ENCODE measurements at places on chromosomes 13 and 19.

DNA sequence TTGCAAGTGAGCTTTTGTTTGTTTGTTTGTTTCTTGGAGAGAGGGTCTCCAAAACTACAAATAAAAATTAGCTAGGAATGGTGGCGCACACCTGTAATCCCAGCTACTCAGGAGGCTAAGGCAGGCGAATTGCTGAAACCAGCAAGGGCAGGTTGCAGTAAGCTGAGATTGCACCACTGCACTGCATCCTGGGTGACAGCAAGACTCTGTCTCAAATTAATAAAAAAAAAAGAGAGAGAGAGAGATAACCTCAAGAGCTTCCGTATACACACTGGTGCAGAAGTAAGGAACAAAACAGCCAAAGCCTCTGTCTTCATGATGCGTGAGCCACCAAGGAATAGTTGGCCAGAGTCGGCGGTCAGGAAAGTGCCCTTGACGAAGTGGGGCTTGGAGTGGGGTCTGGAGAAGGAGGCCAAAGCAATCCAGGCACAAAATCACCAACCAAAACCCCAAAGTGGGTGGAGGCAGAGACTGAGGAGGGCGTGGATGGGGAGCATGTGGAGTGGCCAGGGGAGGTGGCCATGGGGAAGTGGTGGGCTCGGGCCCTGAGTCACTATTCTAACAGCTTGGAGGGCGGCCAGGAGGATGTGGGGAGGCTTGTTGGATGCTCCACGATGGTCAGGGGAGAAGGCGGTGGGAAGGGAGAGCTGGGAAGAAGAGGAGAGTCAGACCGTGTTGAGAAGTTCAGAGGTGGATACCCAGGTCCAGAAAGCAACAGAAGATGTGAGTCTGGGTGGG is 21.2 kb upstream of the TOMM40 start:
- no peak for DNase-seq

DNA sequence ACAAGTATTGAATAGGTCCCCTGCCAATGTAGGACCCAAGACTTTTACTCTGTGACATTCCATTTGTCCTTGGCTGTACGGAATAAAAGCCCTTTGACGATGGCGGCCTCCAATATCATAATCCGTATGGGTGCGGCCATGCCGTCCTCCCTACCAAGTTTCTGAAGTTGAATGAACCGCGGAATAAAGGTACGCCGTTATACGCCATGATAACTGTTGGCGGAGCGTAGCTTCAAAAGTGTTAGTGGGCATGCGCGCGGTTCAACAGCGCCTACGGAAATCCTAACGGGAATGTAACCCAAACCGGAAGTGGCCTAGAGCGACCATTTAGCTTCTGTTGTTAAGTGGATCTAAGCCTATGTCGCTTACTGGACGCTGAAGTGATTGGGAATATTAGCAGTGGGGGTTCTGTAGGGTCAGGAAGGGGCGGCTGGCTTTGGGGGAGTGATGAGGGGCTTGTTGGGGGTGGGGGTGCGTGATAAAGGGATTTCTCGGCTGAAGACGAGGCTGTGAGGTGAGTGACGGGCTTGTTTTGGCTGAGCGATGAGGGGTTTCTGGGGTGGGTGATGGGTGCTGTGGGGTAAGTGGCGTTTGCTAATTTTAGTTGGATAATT is at the start of gene ZNF175:
TSS of gene ZNF175 (plus strand) at position 322 of the 614 bp plus-strand sequence. CDS start 2,047 bp downstream, outside the sequence.
- DNase-seq = peak; percentile 94

- DNase-seq = no peak
Measured at GRCh38 chr13:100523411-100523810, 65.2 kb downstream of the GGACT start.

DNA sequence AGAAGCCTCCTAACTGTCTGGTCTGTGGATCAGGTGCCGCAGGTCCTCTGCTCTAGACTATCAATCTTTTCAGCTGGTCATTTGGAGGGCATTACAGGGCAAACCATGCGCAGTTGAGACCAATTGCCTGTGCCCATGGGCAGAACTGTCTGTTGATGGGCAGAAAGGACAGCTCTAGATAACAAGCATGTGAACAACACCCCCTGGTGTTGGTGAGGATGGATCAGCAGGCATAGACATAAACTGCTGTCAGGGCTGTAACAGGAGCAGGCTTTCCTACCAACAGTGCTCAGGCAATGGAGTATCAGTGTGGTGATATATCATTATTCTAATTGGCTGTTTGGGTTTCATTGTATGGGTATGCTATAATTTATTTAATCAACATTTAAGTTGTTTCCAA is 104.7 kb upstream of the KL start:
- DNase-seq = no peak

- no peak for DNase-seq
Measured at GRCh38 chr13:96388598-96388997, 298.7 kb downstream of the HS6ST3 start.

GRCh38 chr13:29572575-29572974 is 22.9 kb downstream of the SLC7A1 start:
- DNase-seq = no peak

- peak; percentile 12 for DNase-seq
Measured at GRCh38 chr13:28753208-28753892, 34.6 kb upstream of the SLC46A3 start.

DNA sequence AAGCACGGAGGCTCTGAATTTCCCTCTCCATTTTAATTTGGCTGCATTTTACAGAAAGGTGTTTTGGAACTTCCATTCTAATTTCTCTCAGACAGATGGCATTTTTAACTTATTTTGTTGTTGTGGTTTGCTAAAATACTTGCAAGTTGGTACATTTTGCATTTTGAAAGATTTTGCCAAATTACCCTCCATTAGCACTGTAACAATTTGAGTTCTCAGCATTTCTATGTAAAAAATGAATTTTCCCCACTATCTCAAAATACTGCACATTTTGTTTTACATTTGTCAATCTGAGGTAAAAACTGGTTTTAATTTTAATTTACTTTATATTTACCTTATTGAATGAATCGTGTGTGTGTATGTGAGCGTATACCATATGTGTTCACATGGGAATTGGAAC is 7.0 kb upstream of the HNRNPL start:
- DNase-seq = no peak

DNA sequence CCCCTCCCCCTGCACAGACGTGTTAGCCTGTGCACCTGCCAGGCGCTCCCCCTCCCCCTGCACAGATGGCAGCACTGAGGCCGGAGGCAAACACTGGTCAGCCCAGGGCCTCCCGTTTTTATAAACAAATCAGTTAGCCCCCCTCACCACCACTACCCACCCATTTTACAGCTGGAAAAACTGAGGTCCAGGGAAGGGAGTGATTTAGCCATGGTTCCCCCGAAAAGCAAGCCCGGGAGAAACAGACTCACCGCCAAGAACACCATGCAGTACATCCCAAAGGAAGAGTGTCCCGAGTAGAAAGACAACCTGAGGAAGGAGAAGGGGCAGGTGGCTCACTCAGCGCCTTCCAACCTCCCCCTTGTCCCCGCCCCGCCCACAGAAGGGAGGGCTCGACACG is 8.7 kb downstream of the PLPP2 start:
- no peak for DNase-seq

DNA sequence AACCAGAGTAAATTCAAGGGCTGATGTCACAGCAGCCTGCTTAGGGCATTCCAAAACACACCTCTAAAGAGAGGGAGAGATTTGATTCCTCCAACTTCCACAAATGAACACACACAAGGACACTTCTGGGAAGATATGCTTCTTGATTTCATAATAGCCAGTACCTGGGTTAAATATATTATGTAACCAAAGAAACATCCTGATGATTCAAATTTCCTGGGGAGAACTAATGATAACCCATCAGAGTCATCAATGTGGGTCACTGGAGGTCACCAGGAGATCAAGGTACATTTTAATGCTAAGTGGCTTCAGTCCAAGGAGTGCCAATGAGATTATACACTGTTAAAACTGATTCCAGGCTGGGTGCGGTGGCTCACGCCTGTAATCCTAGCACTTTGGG is 54.0 kb upstream of the DOCK9 start:
- DNase-seq = no peak

DNA sequence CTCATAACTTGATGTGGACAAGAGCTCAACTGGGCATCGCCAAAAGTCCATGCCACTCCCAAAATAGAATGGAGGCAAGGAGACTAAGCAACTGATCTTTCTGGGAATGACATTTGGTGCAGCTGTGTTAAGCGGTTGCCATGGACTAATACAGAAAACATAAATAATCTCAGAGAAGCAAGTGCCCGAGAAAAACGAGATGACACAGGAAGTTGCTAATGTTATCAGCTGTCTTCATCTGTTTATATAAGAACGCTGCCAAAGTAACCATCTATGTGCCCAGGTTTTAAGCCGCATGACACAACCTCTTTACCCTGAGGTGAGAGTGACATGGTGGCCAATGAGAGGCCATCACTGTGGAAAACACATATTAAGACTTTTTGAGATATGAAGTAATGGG is 54.9 kb upstream of the SACS start:
- no peak for DNase-seq

- DNase-seq = no peak
Measured at GRCh38 chr19:12606796-12607195, 3.8 kb downstream of the ZNF490 start.

GRCh38 chr13:49669735-49670309 is 21.5 kb downstream of the EBPL start:
- no peak for DNase-seq

DNA sequence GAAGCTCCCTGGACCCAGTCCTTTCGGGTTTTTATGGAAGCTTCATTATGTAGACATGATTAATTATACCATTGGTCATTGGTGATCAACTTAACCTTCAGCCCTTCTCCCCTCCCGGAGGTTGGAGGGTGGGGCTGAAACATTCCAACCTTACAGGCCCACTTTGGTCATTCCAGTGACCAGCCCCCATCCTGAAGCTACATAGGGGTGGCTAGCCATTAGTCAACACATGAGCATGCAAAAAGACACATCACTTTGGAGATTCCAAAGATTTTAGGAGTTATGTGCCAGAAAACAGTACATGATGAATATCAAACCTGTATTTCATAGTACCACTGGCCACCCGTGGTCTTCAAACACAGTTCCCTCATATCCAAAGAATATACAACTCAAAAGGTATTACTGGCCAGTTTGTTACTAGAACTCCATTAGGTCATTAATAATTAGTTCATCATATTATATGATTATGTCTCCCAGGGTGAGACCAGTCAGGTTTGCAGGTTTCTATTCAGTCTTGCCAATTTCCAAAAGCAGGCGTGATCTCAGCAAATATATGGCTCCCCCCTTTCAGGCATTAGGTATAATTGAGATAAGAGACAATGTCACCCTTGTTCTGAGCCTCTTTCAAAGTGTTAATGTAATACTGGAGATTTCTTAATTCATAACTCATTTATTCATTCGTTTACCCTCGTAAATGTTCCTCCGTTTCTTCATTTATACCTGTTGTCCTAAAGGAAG is 11.1 kb downstream of the PPP5C start:
- DNase-seq = no peak

GRCh38 chr19:48644839-48645619 is 958 bp downstream of the CA11 start:
- DNase-seq = no peak

DNA sequence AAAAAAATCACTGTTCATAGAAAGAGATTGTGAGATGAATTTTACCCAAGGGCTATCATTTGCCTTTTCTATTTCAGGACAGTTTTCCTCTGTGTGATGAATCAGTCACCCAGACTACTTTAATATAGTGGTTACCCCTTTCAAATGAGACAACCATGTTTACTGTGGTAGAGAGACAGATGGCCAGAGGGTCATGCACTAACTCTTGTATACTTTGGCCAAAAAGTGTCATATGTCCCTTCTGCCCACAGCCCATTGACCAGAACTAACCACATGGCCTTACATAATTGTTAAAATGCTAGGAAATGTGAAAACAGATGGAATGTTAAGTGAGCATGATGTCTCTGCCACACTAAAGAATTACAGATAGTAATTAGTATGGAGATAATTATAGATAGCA is 498.7 kb downstream of the DACH1 start:
- DNase-seq = no peak

GRCh38 chr13:45242070-45242469 is 41.2 kb upstream of the KCTD4 start:
- DNase-seq = no peak

DNA sequence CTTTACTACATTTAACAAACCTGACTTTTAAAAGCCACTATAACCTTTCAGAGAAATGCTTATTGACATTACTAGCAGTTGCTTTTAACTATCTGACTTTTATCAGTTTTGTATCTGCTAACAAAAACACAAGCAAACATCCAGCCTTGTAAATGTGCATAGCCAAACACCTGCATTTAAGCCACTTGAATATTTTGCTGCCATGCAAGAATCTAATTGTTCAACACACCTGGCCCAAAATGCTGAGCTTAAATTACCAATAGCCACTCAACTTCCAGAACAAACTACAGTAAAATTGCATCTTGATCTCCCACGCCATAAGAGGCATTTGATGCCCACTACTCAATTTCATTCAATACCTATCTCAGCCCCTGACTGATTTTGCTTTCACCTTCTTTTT is 9.3 kb downstream of the ZIC5 start:
- DNase-seq = no peak

- DNase-seq = no peak
Measured at GRCh38 chr13:107025991-107026390, 458.1 kb upstream of the ARGLU1 start.

- no peak for DNase-seq
Measured at GRCh38 chr13:22926748-22927400, 253.9 kb upstream of the SGCG start.
